T-helper 2 cell (primary cell): ENCODE measurements at places on chromosomes 13 and 19.

DNA sequence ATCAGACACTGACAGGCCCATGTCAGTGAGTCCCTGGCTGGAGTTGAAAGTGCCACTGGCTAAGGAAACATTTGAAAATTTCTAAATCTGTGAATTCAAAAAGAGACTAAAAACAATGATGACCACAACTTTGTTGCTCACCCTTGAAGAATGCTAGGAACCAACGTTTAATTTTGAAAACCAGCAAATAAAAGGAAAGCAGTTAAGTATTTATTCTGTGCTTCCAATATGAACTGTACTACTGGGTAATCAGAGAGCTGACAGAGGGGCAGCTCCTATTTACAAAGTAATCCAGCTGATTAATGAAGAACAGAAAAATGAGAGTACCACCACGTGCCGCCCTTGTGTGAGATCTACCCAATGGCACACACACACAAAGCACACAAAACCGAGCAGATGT lies 44.7 kb upstream of the LATS2 start:
- DNase-seq, result no peak

DNA sequence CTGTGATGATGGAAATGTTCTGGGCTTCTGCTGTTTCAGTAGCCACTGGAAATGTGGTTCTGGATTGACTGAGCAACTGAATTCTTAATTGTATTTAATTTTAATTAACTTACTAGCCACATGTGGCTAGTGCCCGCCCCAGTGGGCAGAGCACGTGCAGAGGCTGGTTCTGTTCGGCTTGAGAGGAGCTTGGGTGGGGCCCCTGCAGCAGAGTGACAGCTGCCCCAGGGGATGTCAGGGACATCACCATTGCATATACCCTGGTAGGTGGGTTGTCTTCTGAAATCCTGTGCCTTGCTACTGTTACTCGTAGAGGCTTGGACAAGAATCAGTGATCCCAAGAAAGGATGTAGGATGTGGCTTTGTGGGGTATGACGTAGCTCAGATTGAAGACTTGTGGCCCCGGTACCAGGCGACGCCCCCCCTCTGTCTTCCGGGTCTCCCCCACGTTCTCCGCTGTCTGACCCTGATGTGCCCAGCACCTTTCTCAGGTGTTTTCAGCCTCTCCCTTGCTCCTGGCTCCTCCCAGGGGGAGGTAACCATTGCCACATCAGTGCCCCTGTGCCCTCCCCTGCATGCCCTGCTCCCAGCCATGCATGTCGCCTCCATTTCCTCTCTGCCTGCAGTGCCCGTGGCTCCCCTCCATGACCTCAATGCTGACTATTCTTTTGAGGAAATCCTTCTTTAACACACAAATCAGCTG lies 102.6 kb upstream of the RNF113B start:
- peak; percentile 4 for DNase-seq

DNA sequence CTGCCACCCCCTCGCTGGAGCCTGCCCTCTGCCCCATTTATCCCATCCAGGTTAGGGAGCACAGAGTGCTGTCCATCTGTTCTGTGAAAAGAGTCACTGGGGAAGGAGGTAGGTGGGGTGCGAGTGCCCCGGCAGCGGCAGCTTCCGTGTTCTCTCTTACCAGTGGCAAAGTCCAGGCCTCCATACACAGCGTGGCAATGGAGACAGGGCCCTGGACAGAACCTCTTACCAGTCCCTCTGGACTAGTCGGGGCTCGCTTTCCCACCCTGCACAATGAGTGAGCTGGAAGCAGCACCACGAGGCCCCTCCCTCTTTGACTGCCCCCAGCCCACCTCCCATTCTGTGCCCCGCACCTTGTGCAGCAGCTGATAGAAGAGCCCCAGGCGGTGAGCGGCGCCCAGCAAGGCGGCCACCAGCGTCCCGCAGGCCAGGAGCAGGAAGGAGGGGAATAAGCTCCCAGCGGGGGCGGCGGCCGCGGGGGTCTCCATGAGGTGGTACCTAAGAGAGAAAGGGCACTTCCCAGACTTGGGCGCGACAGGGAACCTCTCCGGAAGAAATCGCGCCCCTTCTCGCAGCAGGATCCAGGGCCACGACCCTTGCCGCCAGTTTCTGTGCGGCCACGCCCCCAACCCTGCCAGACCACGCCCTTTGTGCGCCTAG lies 17.5 kb downstream of the SYDE1 start:
- DNase-seq, result peak; percentile 16

- DNase-seq, result peak; percentile 43
Observed at GRCh38 chr19:7595466-7596133, at the start of gene CAMSAP3. Gene CAMSAP3, plus strand, starts transcription at chr19:7595863. Its CDS starts 140 bp downstream, at chr19:7596003.

DNA sequence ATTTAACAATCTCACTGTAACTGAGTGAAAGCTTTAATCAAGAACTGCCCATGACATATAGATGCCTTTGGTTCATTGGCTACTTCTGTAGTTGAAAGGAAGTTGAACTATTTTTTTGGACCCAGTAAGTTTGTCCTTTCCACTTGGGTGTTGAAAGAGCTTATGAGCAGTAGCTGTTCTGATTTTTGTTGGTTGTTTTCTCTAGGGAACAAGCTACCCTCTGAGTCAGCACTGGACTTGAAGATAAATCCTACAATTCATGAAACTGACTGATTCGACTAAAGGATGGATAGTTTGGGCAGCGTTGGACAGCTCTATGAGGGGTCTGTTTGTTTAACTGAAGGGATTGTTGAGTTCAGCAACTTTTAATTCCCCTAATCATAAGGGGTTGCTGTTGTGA lies 101.0 kb downstream of the PAN3 start:
- no peak for DNase-seq

GRCh38 chr19:51002542-51003311 lies 1.3 kb upstream of the KLK8 start:
- DNase-seq, result no peak

DNA sequence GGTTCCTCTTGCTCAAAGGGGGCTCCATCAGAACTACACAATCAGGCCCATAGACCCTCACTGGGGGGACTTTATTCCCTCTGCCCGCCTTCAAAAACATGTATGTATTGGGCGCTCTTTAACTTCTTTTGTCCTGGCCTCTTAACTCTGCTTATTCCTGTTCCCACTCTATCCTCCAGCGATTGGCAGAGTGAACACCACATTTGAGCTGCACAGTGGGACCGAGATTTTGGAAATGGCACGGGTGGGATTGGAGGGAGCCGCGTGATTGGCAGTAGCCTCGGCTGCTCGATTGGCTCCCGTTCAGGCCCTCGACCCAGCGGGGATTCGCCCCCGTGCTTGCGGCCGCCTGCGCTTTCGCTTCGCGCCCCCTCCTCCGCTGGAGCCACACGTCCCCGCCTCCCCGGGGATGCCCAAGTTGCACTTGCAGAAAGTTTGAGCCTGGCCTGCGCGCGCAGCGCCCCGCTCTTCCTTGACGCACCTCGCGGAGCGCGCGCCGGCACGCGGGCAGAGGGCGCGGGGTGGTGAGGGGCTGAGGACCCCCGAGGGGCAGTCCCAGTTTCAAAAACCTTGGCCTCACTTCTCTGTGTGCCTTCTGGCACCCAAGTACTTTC lies at the start of gene ZIC5:
Gene ZIC5 (minus strand): TSS at position 192 of the 614 bp plus-strand sequence. CDS start 164 bp downstream, at position 28.
- no peak for DNase-seq

- DNase-seq, result no peak
Observed at GRCh38 chr19:41311072-41311471, 1.1 kb downstream of the CCDC97 start.
